ENCODE measurements at places on chromosomes 6 and 20.

DNA sequence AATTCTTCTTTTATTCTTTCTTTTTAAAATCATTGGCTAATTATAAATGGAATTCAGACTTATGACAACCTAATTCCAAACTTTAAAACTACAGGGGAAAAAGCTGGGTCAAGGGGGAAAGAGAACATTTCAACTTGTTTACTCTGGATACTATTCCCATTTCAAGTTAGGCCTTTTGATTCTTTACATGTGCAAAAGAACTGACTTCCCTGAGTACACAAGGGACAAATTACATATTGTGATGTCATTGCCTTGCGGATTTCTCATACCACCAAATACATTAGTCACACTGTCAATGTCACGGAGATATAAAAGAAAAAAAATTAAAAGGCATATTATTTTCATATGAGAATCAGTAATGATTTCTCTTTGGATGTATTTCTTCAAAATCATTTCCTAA lies 96.5 kb upstream of the TBX18 start:
- peak; percentile 48 for DNase-seq

- DNase-seq, result no peak
Observed at GRCh38 chr6:89997456-89998445, 103.5 kb downstream of the GJA10 start.

- DNase-seq, result no peak
Observed at GRCh38 chr6:144181639-144182038, 31.3 kb downstream of the STX11 start.

- no peak for DNase-seq
Observed at GRCh38 chr6:39930540-39930939, 3.7 kb downstream of the MOCS1 start.

DNA sequence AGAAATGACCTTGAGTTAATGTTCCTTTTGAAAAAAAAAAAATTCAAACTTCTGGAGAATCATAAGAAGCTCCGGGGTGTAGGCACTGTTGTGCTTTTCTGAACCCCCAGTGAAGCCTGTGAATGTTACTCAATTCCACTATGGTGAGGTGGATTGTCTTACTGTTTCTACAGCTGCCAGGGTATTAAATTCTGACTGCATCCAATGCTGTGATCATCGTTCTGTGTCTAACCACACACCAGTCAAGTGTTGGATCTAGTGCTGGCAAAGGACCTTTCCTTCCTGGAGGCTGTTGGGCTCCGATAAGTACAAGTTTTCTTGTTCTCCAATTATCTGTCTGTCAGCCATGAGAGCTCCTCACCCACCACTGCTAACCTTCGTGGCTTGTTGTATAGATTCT lies 162.0 kb upstream of the EPHA7 start:
- no peak for DNase-seq

- no peak for DNase-seq
Observed at GRCh38 chr20:59159493-59160376, 3.9 kb upstream of the ZNF831 start.

DNA sequence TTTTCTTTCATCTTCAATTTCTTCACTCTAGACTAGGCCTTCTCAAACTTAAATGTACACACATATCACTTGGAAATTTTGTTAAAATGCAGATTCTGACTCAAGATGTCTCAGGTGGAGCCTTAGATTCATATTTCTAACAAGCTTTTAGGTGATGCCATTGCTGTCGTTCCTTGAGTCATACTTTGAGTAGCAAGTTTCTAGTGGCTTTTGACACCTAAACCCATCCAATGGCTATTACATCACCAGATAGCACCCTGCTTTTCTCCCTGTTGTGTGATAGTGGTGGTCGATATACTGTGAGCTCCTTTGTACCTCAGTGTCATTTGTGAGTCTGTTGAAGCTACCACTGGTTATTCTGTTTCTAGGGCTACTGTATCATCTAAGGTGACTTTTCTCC lies 34.8 kb upstream of the BAG2 start:
- DNase-seq, result no peak

GRCh38 chr6:88561954-88562315 lies 395.8 kb upstream of the CNR1 start:
- DNase-seq, result no peak

GRCh38 chr6:123352279-123352678 lies 284.5 kb downstream of the TRDN start:
- DNase-seq, result no peak

- DNase-seq, result no peak
Observed at GRCh38 chr20:48777005-48777404, 50.8 kb downstream of the PREX1 start.

DNA sequence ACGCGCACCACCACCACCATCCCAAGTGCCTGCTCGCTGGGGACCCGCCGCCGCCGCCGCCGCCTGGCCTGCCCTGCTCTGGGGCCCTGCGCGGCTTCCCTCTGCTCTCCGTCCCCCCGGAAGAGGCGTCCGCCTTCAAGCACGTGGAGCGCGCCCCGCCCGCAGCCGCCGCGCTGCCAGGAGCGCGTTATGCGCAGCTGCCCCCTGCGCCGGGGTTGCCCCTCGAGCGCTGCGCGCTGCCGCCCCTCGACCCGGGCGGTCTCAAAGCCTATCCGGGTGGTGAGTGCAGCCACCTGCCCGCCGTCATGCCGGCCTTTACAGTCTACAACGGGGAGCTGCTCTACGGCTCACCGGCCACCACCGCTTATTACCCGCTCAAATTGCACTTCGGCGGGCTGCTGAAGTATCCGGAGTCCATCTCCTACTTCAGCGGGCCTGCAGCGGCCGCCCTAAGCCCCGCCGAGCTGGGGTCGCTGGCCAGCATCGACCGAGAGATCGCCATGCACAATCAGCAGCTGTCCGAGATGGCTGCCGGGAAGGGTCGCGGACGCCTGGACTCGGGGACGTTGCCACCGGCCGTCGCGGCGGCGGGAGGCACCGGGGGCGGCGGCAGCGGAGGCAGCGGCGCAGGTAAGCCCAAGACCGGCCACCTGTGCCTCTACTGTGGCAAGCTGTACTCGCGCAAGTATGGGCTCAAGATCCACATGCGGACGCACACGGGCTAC lies 7.2 kb downstream of the PRDM13 start:
- DNase-seq, result no peak

GRCh38 chr6:31293343-31293742 lies 21.5 kb upstream of the HLA-C start:
- DNase-seq, result peak; percentile 15

GRCh38 chr6:21949211-21949801 lies 347.5 kb downstream of the PRL start:
- DNase-seq, result no peak

GRCh38 chr6:111520524-111520923 lies 37.5 kb upstream of the REV3L start:
- DNase-seq, result no peak

DNA sequence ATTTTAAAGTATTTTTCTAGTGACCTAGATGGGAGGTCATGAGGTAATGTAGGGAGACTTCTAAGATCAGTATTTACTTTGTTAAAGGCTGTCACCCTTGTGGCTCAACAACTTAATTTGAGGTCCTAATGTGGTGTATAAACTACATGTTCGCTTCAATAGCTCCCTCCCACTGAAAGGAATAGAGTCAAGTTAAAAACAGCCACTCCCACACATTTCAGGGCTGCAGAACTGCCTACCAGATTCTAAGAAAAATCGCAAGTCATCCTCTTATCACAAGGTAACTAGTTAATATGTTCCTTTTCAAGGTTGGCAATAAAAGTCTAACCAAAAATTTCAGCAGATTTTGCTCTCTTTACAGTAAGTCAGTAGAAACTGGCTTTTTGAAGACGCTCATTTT lies 15.1 kb downstream of the GSTA1 start:
- no peak for DNase-seq

- DNase-seq, result no peak
Observed at GRCh38 chr6:67221226-67221625, 1413.9 kb upstream of the ADGRB3 start.

DNA sequence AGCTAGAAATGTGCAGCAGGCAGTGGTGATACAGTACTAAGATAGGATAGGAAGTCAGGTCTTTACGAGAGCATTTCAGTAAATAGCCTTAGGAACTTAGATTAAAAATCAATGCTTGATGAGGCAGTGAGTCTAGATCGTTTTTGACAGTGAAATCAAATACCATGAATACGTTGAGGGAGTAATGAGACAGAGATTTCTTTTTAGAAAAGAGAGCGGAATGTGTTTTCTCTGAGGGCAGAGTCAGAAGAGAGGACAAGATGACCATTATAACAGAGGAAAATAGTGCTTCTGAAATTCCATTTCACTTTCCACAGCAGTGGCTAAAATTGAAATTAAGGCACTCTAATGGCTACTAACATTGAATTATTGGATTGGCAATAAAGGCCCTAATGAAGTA lies 339.6 kb downstream of the UTRN start:
- DNase-seq, result no peak

DNA sequence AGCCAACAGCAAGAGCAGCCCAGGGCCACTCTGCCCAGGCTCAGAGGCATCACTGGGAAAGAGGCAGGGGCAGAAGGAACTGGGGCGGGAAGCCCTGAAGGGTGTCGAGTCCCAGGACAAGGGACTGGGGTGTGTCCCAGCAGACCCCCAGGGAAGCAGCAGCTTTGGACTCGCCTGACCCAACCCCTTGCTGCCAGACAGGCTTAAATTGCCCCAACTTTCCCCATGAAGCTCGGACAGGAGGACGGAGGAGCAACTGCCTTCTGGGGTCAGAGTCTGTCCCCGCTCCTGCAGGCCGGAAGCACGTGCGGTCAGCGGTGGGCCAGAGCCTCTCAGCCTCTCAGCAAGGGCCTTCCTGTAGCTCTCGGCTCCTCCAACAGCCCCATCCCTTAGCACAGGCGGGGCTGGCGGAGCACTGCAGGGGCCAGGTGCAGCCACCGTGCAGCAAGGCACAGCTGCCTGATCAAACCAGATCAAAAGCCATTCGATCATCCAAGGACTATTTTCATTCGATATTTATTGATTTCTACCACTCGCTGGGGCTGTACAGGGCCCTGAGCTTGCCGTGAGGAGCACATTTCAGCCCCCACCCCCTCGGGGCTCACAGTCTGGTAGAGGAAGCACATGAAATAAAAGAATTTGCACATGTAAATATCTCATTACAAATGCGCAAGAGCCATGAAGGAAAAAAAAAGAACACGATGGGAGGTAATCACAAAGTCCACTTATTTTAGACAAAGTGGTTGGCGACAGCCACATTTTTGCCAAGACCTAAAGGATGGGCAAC lies 31.8 kb upstream of the STX16 start:
- DNase-seq, result no peak

GRCh38 chr6:96864216-96865054 lies 27.2 kb upstream of the GPR63 start:
- no peak for DNase-seq

DNA sequence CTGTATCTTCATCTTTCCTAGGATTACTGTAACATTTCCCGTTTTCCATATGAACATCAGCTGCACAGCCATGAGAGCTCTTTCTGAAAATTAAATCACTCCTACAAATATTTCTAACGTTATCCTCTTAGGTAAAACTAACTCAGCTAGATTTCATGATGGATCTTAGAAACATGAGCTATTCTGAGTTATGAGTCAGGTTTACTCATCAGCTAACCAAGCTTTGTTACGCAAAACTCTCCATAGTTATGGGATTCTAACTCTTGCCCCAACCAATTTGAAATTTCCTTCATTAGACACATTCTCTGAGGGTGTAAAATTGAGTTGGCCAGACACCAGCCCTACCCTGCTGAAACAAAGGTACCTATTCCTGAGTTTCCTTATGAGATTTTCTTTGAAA lies 14.0 kb downstream of the DEFB110 start:
- no peak for DNase-seq

DNA sequence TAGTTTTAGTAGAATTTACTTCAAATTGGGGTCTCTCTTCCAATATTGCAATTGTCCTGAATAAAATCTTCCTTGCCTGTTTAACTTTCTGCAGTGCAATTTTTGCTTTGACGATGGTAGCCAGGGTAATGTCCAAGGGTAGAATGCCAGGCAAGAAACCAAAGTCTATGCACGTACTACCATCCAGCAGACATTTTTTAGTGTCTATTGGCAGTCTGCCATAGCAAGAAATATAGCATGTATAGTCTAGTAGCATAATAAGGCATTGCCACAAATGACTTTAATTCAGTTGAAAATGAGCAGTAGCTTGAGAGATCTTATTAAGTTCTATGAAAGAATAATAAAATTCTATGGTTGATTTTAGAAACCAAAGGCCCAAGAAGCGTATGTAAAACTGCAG lies 62.3 kb upstream of the KCNQ5 start:
- no peak for DNase-seq

GRCh38 chr6:38507173-38507572 lies 132.6 kb downstream of the BTBD9 start:
- DNase-seq, result no peak

- no peak for DNase-seq
Observed at GRCh38 chr20:14431568-14431967, 94.2 kb upstream of the FLRT3 start.

DNA sequence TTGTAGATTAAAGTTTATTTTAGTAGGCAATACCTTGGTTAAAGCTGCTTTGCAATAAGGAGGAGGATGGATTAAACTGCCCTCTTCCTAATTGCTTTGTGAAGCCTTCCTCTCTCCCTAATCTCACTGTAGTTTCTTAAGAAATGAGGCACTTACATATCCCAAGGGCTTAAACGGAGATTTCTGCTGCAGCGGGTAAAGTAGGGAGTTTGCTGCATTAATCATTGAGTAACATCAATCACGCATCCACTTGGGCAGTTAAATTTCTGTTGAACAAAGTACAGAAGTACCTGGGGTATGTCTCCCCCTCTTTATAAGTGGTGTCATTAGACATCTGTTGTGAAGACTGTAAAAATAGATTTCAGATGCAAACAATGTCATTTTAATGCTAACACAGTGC lies 29.5 kb upstream of the ARID1B start:
- no peak for DNase-seq

DNA sequence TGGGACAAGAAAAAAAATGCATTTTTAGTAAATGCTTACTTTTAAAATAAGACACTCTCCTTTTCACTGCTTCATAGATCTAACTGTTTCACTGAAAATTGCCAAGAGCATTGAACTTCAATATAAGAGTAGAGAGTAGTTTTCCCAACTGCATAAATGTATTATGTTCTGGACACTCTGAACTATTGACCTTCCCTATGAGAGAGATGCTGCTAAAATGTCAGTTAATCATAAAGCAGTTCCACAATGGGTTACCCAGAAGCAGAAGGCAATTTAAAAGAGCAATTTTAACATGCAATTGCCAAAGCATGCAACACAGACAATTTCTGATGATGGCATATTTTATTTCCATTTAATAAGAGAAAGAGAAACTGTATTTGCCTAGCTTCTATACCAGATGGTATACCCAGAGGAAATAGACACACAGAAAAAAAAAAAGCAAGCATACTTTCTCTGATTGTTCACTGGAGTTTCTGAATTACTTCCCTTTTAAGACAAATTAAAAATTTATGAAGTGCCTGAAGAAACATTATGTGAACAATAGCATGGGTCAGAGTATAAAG lies 279.1 kb upstream of the THEMIS start:
- DNase-seq, result no peak

GRCh38 chr6:42100029-42100901 lies 42.2 kb downstream of the C6orf132 start:
- peak; percentile 64 for DNase-seq
